NCI-H2227 treated with DMSO at 0.1 percent for 48 hours (cell line): ENCODE measurements at places on chromosomes 5 and 9.
A peak's percentile ranks its signal among the peaks of the same experiment; 100 is the strongest.

- peak; percentile 86 for DNase-seq
Observed at GRCh38 chr9:111525056-111525977, at the start of gene ZNF483. TSS of gene ZNF483 (plus strand) at chr9:111525179. CDS start at chr9:111527396, 2,217 bp downstream.

GRCh38 chr9:85151162-85151561, 481.6 kb downstream of the NTRK2 start:
- DNase-seq = no peak

GRCh38 chr5:7873216-7873615, 4.3 kb downstream of the MTRR start:
- DNase-seq = no peak

- peak; percentile 5 for DNase-seq
Observed at GRCh38 chr9:107284636-107285035, 1.6 kb downstream of the RAD23B start.

DNA sequence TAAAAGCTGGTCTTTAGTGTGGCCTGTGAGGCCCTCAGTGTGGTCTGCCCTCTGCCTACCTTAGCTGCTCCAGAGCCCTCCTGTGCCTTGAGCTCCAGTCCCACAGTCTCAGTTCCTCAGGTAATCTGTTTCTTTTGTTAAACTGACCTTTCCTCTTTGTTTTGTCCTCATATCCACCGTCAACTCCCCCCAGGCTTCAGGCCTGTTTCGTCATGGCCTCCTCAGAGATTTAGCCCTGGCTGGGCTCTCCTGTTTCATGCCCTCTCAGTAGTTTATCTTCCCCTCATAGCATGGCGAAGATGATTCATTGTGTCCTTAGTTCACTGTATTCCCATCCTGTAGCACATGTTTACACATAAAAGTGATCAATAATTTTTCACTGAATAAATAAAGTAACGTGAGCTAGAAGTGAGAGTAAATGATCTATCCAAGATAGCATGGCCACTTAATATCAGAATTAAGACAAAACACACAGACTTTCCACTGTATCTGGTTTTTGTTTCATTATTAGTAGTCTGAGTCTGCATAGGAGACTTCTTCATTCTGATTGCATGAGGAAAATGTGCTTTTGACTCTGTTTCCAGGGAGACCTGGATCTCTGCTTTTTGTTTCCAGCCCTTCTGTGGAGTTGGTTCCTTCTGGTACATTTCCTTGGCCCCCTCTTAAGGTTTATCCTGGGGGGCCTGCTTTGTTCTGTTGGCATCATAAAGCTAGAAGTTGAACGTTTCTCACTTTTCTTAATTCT, 70.5 kb downstream of the SNX24 start:
- no peak for DNase-seq

- DNase-seq = no peak
Observed at GRCh38 chr5:106254784-106255183, 1416.0 kb downstream of the EFNA5 start.

DNA sequence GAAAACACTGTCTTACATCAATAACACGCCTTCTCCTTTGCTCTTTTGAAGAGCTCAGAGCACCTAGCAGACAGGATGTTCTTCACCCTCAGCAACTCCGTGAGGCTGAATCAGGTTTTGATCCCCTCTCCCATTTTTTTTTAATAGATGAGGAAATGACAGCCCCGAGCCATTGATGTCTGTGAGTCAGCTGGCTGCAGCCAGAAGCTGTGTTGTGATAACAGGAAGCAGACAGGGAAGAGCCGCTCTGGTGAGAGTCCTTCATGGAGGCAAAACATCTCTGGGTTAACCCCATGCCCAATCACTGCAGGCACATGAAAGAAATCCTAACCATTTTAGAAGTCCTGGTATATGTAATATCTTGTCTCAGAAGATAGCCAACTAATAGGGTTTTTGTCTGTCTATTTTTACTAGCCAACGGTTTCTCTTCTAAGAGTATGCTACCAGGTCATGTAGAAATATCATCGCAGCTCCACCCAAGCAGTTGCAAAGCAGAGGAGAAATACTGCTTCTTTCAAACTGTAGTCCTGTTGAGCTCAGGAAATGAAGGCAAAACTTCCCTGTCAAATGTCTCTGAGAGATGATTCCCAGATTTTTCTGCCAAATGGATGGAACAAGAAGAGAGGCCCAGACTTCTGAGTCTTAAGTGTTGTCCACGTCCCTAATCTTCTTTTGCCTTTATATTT, 568.9 kb downstream of the CCDC171 start:
- DNase-seq = no peak

GRCh38 chr5:42057254-42057690, 132.2 kb downstream of the FBXO4 start:
- no peak for DNase-seq

GRCh38 chr9:35136866-35137265, 21.2 kb upstream of the ATOSB start:
- no peak for DNase-seq

DNA sequence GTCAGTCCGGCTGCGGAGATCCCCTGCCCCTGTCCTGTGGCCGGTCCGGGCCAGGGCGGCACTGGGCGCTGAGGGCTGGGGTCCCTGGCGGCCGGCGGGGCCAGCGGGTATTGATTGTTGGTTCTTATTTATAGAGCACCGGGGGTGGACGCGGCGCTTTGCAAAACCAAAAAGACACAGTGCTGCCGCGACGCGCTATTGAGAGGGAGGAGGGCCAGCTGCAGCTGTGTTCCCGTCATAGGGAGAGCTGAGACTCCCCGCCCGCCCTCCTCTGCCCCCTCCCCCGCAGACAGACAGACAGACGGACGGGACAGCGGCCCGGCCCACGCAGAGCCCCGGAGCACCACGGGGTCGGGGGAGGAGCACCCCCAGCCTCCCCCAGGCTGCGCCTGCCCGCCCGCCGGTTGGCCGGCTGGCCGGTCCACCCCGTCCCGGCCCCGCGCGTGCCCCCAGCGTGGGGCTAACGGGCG, 2.5 kb downstream of the LRRC26 start:
- peak; percentile 8 for DNase-seq

DNA sequence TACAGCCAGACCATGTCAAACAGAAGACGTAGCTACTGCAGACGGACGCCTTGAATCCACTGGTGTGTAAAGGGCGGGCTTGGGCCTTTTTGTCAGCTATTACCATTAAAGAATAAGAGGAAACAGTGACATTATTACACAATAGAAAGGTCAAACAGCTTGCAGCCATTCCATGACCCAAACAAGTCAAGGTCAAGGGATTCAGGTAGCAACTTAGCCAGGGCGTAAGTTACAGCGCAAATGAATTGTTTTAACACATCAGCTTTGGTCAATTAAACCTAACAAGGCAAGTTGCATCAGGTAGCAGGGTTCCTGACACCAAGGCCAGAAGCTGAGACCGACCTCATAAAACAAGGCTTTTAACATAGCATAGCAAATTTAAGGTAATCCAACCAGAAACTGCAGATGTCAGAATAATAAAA, 15.3 kb downstream of the NFIB start:
- no peak for DNase-seq

DNA sequence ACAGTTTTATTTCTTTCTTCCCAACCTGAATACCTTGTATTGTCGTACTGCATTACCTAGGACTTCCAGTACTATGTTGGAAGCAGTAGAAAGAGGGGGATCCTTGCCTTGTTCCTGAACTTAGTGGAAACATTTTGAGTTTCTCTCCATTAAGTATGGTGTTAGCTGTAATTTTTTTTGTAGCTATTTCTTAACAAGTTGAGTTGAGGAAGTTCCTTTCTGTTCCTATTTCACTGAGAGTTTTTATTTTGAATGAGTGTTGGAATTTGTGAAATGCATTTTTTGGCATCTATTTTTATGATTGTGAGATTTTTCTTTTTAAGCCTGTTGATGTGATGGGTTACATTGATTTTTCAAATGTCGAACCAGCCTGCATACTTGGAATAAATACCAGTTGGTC, 49.0 kb downstream of the FSD1L start:
- DNase-seq = no peak
